A549 treated with CORT108297 at 1 μM for 4 hours (cell line): ENCODE measurements at places on chromosomes 1 and 21. TPM values are rescaled to one million over a fixed set of nuclear protein-coding genes. Genes with fewer than 3 reads are reported as not detected.

NHLH1 gene
- total RNA-seq, result 0.23 to 0.74 TPM (median 0.37 TPM) in 5 replicates

SPRR2F gene
- not detected in 5 replicates for total RNA-seq

PPP1R8 gene
- total RNA-seq, result 33.8 to 42.2 TPM (median 39.2 TPM) in 5 replicates

LRRC71 gene
- 0.07 to 0.21 TPM (median 0.13 TPM) in 5 replicates for total RNA-seq

FABP3 gene
- total RNA-seq, result not detected in 5 replicates
